ENCODE measurements at places on chromosomes 11 and 22.
A peak's percentile ranks its signal among the peaks of the same experiment; 100 is the strongest.

- no peak for DNase-seq
Measured at GRCh38 chr11:73229321-73229895, 11.3 kb downstream of the P2RY2 start.

GRCh38 chr11:6061475-6061874 lies 30.9 kb upstream of the OR56A1 start:
- DNase-seq, result no peak

GRCh38 chr11:106087815-106088435 lies 10.5 kb downstream of the AASDHPPT start:
- peak; percentile 3 for DNase-seq

DNA sequence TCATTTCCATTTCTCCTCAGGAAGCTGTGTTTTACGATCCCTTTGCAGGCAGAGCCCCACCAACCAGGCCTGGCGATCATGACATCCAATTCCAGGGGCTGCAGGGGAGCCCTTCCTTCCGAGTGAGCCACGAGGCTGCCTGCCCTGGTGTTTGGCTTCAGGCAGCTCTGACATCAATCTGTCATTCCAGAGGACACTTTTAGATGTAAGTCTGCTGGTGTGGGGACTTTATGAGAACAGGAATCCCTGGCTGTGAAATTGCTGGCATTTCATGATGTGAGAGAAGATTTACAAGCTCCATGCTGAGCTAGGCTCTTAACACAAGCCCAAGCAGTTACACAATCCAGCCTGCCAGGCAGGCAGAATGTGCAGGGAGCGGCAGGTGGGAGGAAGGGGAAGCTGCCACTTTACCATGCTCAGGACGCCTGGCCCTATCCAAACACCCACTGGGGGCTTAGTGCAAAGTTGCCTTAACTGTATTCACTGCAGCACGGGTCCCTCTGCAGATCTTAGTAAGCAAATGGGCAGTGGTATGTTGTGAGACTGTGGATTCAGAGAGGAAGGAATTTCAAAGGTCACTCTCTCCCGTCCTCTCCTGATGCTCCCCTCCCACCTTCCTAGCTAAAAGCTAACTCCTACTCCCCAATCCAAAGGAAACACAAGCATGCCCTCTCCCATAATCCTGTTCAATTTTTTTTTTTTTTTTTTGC lies 43.4 kb upstream of the MICAL2 start:
- no peak for DNase-seq

GRCh38 chr11:130163346-130164220 lies 4.0 kb downstream of the ST14 start:
- DNase-seq, result no peak

GRCh38 chr22:37230673-37231405 lies 13.2 kb downstream of the RAC2 start:
- DNase-seq, result no peak

- DNase-seq, result peak; percentile 57
Measured at GRCh38 chr11:66080055-66080817, 10.2 kb downstream of the PACS1 start.
